ENCODE measurements at places on chromosomes 12 and 14. TPM values are rescaled to one million over a fixed set of nuclear protein-coding genes. Genes with fewer than 3 reads are reported as not detected.

DNA sequence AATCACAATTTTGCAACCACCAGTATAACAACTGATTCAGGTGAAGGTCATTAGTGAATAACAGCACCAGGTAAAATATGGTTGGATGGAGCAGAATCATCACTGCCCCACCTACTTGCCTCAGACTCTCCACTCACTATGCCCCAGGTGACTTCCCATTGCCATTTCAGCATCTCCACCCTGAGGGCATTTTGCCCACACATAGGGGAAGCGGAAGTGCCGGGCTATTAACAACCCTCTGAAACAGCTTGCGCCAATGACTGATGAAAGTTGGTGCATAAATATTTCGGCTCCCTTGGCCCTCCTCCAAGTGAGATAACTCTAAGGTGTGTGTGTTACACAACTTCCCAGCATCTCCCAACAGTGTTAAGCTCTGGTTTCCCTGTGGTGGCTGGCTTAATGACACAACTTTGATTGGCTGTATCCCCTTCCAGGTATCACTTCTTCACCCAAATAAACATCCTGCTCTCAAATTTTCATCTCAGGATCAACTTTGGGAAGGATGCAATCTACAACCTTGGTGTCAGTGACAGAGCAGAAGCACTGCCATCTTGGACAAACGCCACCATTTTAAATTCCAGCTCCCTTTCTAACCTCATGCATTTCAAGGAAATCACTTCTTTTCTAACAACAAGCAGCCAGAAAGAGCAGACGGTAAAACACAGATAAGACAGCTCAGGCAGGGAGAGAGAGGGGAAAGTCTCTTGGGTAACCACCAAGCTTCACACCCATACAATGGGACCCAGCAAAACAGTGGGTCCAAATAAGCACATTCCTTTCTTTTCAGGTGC is 73.6 kb upstream of the PPP2R5C start:
- no peak for DNase-seq

GRCh38 chr12:109449845-109450532 is 27.1 kb downstream of the KCTD10 start:
- DNase-seq = no peak

DNA sequence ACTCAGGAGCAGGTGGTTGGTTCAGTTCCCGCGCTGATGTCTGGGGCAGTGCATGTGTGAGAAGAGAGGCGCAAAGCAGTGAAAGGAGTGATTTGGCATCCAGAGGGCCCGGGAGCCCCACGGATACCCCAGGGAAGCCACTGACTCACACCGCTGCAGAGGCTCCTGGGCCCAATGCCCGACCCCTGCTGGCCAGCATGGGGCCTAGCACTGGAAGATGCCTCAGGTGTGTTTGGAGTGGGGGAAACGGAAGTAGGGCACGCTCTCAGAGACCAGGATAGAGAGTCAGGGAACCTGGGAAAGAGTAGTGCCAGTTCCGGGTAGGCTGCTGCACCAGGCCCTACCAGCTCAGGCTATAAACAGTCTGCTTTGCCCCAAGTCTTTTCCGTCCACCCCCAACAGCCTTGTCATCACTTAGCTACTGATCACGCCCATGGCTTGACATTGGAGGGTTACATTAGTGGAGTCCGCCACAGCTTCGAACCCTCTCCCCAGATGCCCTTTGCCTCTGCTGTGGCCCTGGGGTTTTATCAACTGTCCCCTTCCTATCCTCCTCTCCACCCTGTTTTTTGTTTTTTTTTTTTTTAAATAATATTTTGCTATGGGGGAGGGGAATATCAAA is 9.5 kb upstream of the CSAD start:
- peak; percentile 51 for DNase-seq

DNA sequence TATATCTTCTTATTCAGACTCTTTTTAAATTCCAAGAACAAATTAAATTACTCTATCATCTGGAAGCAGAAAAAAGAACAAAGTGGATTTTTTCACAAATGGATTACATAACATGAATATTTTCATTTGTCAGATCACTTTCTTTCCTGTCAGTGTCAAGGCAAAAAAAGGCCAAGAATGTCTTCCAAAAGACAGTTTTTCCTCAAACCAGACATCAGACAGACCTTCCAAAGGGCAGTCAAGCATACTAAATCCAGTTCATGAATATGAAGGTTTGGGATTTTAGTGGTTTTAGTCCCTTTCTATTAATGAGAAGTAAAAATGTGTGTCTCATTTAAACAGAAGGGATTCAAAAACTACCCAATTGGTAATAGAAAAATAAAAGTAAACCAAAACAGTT is 336.0 kb downstream of the CEP128 start:
- no peak for DNase-seq

GRCh38 chr14:88270776-88271175 is 52.3 kb downstream of the KCNK10 start:
- no peak for DNase-seq

GRCh38 chr12:46430340-46430948 is 57.9 kb upstream of the SLC38A2 start:
- peak; percentile 65 for DNase-seq

GRCh38 chr12:131389054-131390013 is 321.6 kb upstream of the SFSWAP start:
- DNase-seq = no peak

- peak; percentile 55 for DNase-seq
Observed at GRCh38 chr14:104130974-104131651, 7.3 kb upstream of the KIF26A start.

DNA sequence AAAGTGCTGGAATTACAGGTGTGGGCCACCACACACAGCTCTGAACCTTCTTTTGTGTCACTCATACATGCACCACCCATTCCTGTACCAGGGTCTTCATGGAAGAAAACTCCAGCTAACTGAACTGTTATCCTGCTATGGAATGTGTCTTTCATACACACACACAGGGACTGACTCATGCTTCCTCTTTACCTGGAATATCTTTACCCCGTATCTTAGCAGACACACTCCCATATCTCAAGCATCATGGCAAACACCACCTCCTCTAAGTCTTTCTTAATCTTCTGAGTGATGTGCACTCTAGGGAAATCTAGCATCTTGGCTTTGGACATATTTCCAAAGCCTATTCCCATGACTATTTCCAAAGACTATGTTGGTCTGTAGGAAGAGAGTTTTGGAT is 35.0 kb upstream of the DTX1 start:
- DNase-seq = no peak

DNA sequence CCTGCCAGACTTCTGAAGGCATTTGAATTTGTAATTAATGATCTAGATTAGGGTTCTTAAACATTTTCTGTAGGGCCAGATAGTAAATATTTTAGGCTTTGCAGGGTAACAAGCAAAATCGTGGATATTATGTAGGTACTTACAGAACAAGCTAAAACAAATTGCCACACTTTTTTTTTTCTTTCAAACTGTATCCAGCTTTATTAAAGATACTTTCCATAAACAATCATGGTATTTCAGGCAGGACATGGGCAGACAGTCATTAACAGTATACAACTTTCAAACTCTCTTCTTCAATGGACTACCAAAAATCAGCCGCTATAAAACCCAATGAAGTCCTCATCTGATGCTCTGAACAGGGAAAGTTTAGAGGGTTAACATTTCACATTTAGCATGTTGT is 9.6 kb downstream of the TRMT5 start:
- DNase-seq = no peak

GRCh38 chr14:94685166-94685581 is 73.0 kb downstream of the SERPINA3 start:
- no peak for DNase-seq

GRCh38 chr12:5262450-5262849 is 169.5 kb upstream of the NTF3 start:
- no peak for DNase-seq

Gene HIF1A
- 452 TPM for total RNA-seq

Gene MYO1H
- not detected for total RNA-seq

Gene KRT86
- total RNA-seq = not detected

Gene PTPN21
- total RNA-seq = 0.53 TPM

Gene TMEM260
- total RNA-seq = 19.8 TPM

Gene HOXC12
- total RNA-seq = not detected

Gene FOXM1
- 155 TPM for total RNA-seq

Gene CACNB3
- 10.7 TPM for total RNA-seq

Gene DBX2
- not detected for total RNA-seq

Gene NKX2-8
- total RNA-seq = not detected

Gene STRAP
- 109 TPM for total RNA-seq

Gene NRIP2
- not detected for total RNA-seq

Gene ACOT6
- not detected for total RNA-seq

Gene OR4Q2
- not detected for total RNA-seq
